Pancreas (tissue), 10 donors: ENCODE measurements at places on chromosomes 12 and 14. TPM values are rescaled to one million over a fixed set of nuclear protein-coding genes. Genes with fewer than 3 reads are reported as not detected.

GRCh38 chr12:28800129-28800528 lies 348.9 kb upstream of the FAR2 start:
- DNase-seq = no peak

RFLNA gene
- total RNA-seq = 0.09 TPM

DNA sequence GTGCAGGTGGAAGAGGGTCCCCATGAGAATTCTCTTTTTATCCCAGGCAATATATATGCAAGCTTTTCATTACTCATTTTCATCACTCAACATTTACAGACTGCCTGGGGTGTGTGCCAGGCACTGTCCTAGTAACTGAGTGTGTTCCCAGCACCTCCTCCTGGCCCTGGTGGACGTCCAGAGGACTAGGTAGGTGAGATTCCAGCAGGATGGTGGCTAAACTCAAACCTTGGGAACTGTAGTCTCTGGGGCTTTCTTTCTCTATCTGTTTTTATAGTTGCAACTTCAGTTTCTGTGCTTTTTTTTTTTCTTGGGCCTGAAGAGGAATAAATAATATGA lies 63.8 kb downstream of the SUSD6 start:
- no peak for DNase-seq

DNA sequence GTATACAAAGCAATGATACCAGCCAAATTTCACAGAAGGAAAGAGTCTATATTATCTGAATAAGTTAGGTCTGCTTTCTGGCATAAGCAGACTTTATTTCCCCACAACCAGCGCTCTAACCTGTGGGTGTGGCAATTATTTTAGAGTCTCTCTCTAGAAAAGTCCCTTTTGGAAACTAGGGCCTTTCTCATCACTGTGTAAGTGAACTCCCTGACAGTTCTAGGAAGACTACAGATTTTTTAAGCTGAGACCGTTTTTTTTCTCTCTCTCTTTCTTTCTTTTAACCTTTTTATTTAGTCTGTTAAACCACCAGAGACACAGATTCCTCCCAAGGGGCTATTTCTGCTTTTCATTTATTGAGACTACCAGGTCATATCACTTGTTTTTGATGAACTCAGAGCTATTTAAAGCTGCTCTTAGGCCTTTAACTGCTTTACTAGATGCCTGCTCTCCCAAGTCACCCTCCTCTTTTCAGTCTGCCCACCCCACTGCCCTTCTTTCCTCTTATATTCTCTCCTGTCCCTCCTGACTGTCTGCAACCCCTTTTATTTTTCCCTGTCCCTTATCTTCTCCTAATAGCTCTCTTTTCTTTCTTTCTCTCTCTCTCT lies 69.2 kb upstream of the ARHGAP5 start:
- DNase-seq = no peak

- no peak for DNase-seq
Measured at GRCh38 chr14:87349921-87350320, 643.1 kb downstream of the GALC start.

PRPH gene
- 0.44 TPM for total RNA-seq

ENDOU gene
- total RNA-seq = not detected

- DNase-seq = peak; percentile 84
Measured at GRCh38 chr14:88270776-88271175, 52.3 kb downstream of the KCNK10 start.

ORAI1 gene
- total RNA-seq = 7.8 TPM

OTOGL gene
- total RNA-seq = 0.19 TPM
